Stimulated activated CD8-positive, alpha-beta memory T cell treated with anti-CD3 and anti-CD28 coated beads, Interleukin-7, amount 100 ng/mL, for 1 hour (primary cell): ENCODE measurements at places on chromosomes 5 and 9.

DNA sequence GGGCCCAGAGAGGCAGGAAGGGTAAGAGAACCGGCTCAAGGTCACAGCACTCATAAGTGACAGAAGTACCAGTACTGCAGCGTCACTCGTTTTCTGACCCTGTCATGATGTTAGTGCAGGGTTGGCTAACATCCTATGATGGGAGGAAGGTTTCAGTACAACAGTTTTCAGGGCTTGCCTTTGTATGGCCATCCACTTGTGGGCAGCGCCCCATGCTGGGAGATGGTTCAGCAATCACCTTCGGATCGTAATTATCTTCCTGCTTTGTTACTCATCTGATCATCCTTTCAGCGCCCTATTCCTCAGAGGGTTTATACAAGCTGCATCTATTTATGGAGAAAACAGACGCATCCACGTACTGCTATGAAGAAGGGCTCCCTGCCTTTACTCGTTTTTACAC lies 2.4 kb downstream of the MAP1B start:
- DNase-seq, result no peak

DNA sequence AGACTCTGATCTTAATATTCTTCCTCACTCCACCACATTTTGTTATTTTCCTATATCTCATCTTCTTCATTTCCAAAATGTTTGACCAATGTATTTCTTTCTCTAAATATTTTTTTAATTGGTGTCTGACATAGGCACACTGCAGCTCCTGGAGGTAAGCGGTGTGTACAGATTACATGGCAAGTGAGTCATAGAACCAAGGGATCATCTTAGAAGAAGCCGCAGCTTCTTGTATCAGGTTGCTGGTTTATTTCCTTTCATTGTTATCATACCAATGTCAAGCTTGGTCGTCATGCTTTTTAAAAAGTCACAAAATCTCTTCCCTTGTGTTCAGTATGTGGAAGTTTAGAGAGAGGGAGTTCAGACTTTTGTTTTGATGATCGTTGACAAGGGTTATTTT lies 526.1 kb upstream of the CDH18 start:
- no peak for DNase-seq

DNA sequence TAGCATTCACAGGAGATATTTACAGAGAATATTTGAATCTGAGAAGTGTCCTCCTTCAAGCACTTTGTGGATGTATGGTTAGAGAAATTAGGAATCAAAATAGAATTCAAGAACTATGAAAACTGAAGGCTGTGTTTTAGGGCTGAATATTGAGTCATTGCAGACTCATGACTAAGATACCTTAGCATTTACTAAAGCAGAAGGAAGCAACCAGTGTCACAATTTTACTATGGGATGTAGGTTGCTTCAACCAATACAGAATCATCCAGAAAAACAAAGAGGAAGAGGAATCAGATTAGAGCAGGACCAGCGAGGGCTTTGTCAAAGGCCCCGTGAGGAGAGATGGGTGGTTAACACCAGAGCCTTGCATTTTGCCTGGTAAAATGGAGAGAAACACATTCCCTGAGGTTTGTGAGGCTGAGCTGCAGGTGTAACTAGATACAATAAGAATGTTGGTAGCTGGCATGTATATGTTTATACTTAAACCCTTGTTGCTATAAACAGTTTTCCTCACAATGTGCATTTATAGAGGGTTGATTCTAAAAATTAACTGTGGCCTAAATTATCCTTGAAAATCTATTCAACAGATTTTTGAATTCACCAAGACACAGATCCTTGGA lies 518.1 kb downstream of the AGTPBP1 start:
- no peak for DNase-seq

- DNase-seq, result no peak
Observed at GRCh38 chr5:73603998-73604397, 22.0 kb upstream of the ARHGEF28 start.

- DNase-seq, result no peak
Observed at GRCh38 chr9:126695701-126696400, 82.1 kb downstream of the LMX1B start.

- no peak for DNase-seq
Observed at GRCh38 chr5:126182971-126183695, 240.1 kb upstream of the GRAMD2B start.

- DNase-seq, result no peak
Observed at GRCh38 chr5:180171568-180172094, 37.4 kb downstream of the RASGEF1C start.

DNA sequence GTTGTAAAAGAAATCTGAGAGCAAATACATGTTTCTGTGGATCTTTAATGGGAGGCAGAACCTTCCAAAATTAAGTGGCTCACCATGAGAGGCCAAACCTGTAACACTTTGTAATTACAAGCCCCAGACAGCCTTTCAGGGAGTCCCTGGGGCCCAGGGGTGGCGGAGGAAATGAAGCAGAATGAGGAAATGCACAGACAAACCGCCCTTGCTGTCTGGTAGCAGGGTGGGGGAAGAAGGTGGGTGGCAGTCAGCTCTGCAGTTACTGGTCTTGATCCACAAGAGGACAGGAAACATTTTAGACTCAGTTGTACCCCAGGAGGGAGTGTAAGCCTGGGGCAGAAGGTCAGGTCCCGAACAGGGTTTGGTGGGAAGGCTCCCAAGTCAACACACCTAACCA lies 6.5 kb downstream of the ARL14EPL start:
- DNase-seq, result no peak

DNA sequence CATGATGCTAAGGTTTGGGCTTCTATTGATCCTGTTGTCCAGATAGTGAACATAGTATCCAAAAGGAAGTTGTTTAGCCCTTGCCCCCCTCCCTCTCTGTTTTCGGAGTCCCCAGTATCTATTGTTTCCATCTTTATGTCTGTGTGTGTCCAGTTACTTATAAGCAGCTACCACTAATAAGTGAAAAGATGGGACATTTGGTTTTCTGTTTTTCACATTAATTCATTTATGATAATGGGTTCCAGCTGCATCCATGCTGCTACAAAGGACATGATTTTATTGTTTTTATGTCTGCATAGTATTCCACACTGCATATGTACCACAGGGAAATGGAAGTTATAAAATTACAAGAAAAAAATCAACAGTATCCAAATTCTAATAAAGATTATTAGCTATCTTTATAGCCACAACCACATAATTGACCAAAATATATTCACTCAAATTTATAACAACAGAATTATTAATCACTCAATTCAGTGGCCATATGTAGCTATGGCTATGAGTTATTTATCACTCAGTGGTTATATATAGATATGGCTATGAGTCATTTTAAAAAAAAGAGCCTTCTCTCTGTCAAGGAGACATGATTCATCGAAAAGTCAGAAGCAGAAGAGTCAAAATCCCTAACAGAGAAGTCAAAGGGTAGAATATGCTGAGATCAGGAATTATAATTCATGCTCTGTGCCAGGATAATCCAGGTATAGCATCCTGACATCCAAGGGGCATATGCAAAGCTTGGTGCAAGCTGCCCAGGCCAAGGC lies 367.5 kb downstream of the DEPDC1B start:
- DNase-seq, result no peak

DNA sequence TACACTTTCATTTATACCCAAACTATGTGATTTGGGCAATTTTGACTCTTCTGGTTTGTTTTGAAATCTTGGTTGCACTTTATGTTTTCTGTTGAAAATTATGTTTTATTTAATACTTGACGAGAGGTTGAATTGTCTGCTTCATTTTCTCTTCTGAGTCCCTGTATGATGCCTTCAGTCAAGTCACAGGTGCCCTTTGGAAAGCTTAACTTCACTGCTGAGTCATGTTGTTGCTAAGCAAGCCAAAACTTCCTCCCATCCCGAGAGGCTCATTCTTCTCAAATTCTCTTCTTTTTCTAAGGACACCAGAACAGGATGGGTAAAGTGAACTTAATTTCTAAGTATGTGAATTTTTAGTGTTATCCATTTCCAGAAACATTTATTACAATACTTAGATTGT lies 455.3 kb upstream of the PTGER4 start:
- no peak for DNase-seq

DNA sequence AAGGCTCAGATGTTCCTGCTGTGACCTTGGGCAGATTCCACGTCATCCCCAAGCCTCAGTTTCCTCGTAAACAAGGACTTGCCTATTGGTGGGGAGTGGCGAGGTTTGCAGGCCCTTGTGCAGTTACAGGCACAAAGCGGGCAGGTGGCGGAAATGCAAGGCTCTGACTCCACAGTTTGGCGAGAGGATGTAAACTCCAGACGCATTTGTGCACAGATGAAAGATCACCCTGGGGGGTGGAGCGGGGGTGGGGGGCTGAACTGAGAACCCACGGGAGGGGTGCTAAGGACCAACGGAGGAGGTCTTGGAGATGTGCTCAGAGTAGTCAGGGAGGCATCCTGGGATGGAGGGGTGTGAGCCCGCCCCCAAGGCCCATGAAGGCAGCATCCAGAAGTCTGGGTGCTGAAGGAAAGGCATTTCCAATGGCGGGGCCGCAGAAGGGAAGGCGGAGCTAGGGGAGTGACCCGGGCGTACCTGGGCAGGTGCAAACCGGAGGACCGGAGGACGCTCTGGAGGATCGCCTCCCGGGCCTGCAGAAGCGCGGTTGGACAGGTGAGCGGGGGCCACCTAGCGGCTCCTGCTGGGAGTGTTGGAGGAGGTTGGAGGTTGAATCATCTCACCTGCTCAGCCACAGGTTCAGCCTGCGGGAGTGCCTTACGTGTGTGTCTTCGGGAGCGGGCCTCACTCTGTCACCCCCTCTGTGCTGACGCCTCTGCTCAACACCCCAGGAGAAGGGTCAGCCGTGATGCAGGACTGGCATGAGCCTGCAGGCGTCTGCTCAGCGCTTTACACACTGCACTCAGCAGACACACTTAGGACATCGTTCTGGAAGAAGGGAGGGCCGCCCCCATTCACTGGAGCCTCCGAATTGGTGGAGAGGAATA lies 1.9 kb upstream of the FIBCD1 start:
- DNase-seq, result peak; percentile 56

- DNase-seq, result no peak
Observed at GRCh38 chr5:101995585-101995984, 300.5 kb downstream of the SLCO4C1 start.

DNA sequence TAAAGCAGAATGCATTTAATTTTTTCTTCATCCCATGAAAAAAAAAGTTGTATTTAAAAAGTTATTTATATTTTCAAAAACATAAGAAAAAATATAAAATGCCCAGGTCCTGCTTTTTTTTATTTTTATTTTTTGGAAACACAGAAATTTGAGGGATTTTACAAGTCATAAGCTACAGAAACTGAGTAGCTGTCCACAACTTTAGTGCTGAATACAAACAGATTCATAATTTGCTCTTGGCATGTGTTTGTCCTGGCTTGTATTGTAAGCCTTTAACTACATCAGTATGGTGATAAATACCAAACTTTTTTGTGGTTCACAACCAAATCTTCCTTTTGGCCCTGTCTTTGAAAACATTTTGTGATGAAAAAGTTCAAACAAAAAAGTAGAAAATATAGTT lies 7.5 kb upstream of the PLCXD3 start:
- DNase-seq, result no peak

DNA sequence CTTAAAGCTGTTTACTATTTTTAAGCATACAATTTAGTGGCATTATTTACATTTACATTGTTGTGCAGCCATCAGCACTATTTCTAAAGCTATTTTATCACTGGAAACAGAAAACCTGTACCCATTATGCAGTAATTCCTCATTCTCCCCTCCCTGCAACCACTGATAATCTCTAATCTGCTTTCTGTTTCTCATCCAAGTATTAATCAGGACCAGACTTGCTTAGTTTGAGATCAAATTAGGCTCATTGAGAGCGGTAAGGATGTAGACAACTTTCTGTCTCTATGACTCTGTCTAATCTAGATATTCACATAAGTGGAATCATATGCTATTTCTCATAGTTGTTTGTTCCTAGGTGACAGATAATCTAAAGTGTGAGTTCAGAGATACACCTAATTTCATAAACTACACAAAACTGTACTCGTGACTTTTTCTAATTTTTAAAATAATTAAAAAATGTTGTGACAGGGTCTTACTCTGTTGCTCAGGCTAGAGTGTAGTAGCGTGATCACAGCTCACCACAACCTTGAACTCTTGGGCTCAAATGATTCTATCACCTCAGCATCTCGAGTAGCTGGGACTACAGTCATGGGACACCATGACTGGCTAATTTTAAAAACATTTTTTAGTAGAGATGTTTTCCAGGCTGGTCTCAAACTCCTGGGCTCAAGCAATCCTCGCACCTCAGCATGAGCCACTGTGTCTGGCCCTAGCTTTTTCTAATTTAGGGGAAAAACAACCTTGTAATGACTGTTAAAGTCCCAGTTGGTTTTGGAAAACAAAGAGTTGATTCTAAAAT lies 37.6 kb downstream of the BDP1 start:
- DNase-seq, result no peak

- no peak for DNase-seq
Observed at GRCh38 chr9:1460143-1460769, 410.1 kb downstream of the DMRT2 start.

- DNase-seq, result no peak
Observed at GRCh38 chr9:123465304-123465703, 109.3 kb downstream of the CRB2 start.

DNA sequence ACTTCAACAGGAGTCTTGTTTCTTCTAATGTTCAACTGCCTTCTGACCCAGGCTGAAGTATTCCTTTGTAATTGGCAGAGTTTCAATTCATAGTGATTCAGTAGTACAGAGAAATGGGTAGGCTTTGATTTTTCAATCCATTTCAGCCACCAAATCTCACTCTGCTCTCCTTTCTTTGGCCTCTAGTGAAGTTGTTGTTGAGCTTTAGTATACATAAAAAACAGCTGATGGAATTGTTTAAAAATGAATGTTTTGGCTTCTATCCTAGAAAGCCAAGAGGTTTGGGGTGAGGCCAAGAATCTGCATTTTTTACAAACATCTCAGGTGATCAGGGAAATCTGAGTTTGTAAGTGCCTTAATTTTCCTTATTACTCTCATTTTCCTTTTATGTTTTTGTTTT lies 182.9 kb upstream of the MAP1B start:
- DNase-seq, result no peak

- DNase-seq, result no peak
Observed at GRCh38 chr5:14202462-14202861, 59.3 kb downstream of the TRIO start.

- DNase-seq, result no peak
Observed at GRCh38 chr5:146754621-146755020, 123.9 kb downstream of the PPP2R2B start.

GRCh38 chr5:172114875-172115422 lies 73.1 kb downstream of the STK10 start:
- peak; percentile 40 for DNase-seq

DNA sequence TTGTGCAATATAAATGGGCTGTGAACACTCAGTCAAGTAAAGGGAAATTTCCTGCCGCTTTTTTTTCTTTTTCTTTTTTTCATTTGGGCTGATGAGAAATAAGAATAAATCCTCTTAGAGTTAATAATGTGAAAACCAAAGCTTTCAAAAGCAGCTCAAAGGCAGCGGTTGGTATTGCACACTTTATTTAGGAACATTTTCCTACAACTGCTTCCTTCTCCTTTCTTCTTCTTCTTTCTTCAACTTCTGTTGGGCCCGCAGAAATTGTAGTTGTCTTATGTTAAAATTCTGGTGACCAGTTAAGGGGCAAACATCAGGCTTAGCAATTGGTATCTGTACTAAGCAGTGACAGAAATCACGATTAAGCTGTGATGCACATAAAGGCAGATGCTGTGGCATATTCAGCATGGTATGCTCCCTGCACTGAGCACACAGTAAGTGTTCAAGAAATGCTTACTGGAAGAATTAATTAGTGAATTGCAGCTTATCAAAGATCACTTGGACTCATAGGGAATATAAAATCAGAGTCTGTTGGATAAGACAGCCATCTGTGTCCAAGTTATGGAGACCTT lies 85.4 kb downstream of the ANKRD55 start:
- DNase-seq, result no peak
